Hepatic stellate cell (primary cell): ENCODE measurements at places on chromosomes 2 and 18.

DNA sequence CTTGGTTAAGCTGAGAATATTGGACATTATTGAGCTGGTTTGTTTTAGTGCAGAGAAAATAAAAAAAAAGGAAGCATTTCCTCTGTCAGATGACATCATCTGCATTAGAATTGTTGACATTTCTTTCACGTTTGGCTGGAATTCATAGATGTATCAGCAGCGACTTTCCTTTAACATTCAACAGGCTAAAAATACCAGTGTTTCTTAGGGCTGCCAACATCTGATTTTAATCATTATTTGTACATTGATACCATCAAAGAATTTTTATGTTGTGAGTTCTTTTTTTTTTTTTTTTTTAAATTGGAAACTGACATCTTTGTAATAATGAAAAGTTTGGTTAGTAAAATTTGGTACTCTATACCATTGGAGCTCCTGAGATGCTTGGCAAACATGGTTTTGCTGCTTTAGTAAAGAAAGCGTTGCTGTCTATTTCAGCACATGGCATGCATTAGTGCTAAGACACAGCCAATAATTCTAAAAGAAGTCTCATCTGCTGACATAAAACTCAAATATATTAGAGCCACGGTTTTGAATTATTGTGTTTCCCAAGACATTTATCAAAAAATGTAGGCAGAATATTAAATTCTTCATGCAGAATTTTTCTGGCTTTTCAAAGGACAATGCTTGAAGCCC lies 33.6 kb downstream of the GTF2A1L start:
- DNase-seq, result peak; percentile 13

- no peak for DNase-seq
Observed at GRCh38 chr2:128813352-128814034, 494.8 kb upstream of the HS6ST1 start.

DNA sequence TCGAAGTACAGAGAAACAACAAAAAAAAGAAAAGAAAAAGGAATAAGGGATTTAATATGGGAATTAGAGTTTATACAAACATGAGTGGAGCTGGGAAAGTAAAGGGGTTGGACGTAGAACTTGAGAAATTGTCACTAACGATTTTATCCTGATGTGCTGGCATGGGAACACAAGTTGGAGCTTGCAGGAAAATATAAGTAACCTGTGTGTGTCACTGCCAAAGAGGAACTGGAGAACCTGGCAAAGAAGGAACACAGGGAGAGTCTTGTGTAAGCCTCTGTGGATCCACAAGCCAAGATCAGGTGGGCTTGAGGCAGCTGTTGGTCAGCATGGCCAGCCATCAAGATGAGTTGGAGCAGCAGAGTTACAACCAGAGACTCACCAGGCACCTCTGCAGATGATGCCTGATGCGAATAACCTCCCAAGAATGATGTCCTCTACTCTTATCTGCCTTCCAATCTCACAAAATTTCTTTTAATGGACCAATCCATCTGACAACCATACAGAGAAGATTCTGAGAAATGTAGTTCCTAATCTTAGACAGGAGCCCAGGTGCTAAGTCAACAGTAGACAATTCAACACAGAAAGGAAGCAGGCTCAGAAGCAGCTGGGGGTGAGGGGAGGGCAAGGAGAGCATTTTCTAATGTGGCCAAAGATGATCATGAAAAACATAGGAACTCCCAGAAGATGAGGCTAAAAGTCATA lies 77.0 kb upstream of the SPOPL start:
- DNase-seq, result no peak

- DNase-seq, result no peak
Observed at GRCh38 chr18:55592572-55592971, 4.6 kb upstream of the TCF4 start.

GRCh38 chr2:27489118-27489497 lies 435 bp downstream of the IFT172 start:
- DNase-seq, result no peak

DNA sequence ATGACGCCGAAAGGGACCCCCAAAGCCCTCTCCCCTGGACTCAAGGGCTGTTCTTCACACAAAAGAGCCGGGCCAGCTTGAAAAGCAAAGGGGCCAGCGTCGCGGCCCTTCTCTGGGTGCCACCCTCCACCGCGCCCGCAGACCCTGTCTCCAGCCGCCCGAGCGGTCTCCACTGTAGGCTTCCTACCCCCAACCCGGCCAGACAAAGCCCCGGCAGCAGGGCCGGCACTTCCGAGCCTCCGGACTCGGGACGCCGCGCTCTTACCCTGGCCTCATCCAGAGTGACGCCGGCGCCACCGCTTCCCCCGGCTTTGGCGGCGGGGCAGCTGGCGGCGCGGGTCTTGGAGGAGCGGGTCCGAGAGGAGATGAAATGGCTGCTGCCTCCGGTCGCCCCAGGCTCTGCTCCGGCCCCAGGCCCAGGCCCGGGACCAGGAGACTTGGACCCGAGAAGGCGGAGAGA lies 603 bp downstream of the ATAD2B start:
- peak; percentile 37 for DNase-seq

GRCh38 chr2:36441816-36442215 lies 86.2 kb downstream of the CRIM1 start:
- DNase-seq, result no peak

GRCh38 chr2:196914867-196915460 lies 11.5 kb downstream of the PGAP1 start:
- no peak for DNase-seq

DNA sequence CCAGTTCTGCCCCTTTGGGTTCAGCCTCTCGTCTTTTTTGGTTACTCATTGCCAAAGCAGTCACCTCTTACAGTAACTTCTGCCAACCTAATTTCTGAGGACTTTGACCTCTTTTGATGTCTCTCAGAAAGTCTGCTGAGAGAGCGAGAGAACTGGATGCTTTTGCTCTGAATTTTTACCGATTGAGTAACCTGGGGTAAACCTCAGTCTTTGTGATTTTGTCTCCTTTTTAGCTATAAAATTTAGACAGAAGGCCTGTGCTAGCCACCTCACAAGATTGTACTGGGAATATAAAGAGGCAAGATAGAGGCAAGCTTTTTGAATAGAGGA lies 34.8 kb upstream of the IL1R1 start:
- DNase-seq, result no peak

GRCh38 chr18:26863921-26864497 lies 1.5 kb downstream of the AQP4 start:
- no peak for DNase-seq

DNA sequence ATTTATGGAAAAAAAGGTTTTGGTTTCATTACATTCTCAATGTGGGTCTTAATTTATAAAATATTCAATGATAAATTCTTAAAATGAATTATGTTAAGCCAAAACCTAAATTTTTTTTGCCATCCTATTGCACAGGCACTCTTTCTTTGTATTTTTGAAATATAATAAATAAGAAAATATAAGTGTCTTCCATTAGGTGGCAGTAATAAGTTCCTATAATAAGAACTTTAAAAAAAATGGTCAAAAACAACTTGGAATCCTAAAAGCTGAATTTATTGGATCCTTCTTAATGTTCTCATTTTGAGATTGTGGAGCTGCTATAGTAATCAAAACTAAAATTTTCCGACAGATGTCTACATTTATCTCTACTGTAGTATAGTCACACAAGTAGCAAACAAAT lies 5.7 kb downstream of the CALCRL start:
- DNase-seq, result no peak

DNA sequence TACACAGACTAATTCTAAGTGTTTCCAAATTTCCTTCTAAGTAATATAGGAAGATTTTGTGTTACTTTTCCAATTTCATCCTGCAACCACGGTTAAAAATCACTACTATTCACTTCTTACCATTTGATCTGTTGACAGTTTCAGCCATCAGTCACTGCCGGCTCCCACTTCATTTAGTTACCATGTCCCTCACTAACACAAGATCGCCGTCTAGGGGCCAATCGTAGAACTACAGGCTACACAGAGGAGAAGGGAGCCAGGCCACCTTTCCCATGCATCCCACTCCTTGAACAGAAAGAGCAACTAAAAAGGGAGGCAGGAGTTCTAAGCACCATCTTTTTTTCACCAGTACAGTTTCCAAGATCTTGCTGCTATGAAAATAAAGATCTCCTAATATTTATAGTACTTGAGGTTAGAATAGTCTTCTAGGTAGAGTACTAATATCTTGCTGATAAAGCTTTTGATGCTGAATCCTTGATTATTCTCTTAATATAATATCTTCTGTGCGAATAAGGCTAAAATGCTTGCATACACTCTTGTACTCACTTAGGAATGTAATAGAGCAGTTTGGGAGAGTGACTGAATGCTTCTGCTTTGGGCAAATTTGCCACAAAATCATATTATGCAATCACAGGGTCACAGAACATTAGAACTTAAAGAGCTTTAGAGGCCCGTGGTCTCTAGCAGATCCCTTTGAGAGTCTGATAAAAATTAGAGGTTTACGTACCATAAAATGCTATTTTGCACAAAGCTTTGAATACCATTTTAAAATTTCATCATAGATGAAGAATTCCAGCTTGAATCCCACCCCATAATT lies 39.5 kb upstream of the CYP1B1 start:
- DNase-seq, result peak; percentile 61

GRCh38 chr2:159010963-159011362 lies 42.5 kb downstream of the TANC1 start:
- DNase-seq, result no peak

GRCh38 chr18:48940854-48941611 lies 9.7 kb downstream of the SMAD7 start:
- DNase-seq, result no peak

DNA sequence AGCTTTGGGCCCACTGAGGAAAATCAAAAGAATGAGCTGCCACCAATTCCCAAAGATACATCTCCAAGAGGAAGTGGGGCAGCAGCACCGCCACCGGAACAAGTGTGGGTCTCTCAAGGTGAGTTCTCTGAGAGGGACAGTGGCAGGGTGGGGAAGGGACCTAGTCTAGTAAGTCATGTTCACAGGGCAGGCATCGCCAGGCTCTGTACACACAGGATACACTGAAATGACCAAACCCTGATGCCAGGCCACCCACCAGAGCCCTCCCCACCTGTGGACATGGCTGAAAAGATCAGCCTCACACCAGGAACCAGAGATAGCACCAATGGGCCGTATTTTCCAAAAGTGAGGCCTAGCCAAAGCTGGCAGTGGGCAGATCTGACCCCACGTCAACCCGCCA lies 108.2 kb upstream of the SMAD2 start:
- no peak for DNase-seq

DNA sequence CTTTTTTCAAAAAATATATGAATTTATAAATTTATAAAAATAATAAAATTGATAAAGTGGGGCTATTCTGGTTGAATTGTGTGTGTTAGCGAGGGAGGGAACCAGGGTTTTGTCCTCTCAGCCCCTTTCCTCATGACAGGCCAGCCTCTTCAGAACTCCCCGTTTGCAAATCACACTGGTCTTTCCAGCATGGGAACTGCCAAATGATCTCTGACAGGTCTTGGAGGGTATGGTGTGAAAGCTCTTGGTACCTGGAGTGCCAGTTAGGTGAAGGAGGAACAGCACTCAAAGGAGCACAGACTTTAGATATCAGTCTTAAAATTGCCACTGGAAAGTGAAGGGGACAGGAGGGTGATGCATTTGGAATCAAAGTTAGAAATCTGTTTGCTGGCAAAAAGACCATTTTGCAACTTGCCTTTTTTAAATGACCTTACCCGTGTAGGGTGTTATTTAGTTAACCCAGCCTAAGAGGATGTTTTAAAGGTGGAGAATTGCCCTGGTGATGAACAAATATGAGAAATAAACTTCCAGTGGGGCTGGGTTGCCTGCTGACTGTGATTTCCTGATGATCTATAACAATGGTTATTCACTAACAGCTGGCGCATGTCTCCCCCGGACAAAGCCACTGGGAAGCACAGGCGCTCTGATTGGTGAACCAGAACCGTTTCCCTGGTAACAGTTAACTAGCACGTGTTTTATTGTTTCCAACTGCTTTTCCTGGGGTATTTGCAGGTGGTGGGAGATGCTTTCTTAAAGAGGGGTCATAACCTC lies 85.3 kb upstream of the EFEMP1 start:
- peak; percentile 60 for DNase-seq

DNA sequence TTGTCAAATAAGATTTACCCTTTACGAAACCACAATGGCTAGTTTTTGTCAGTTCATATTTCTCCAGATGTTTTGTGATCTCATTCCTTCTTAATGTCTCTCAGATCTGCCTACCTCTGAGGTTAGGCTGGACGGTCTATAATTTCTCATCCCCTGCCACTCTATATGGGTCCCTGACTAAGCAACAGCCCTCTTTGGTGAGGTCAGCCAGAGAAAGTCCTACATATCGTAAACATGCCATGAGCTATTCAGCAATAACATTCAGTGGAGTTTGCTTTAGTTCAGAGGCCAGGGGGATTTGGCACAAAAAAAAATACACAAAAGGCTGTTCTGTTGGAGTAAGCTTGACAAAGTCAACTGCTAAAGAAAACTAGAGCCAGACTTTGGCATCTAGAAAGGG lies 192.1 kb upstream of the NCKAP5 start:
- DNase-seq, result no peak

DNA sequence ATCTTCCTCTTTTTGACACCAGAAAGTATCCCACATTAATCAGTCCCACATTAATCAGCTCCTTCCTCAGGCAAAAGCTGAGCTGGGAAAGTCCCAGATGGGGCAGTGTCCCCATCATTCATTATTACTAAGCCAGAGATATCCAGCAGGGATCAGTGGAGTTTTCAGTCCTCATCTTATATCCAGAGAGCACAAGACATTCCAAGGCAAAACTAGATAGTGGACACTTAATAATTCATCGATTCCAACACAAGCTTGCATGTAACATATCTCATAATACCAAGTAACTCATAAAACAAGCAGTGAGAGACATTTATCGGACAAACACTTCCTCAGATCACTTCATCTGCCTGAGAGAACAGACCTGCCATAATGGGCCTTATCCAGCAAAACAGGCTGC lies 53.1 kb downstream of the MCFD2 start:
- no peak for DNase-seq

DNA sequence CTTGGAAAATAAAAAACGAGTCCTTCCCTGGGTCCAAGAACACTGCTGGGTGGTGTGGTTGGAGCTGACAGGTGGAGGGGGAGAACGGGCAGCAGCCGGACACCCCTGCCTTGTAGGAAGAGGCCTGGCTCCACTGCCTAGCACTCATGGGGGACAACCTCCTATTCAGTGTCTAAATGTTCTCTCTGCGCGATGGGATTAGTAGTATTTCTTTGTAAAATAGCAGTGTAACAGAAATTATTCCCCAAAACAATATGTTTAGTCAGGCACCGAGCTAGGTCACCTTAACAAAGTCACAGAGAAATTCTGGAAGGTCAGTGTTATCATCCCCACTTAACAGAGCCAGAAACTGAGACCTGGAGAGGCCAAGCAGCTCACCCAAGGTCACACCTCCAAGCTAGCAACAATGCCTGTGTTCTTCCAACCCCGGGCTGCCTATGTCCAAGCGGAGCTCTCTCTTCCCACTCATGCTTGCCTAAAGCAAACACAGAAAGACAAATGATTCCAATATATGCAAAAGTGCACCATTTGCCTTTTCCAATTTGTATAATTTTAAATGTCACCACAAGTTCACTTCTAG lies 68.0 kb downstream of the STEAP3 start:
- DNase-seq, result no peak
